Kidney (tissue), 22 donors: ENCODE measurements at places on chromosomes 1 and 21.

GRCh38 chr1:174204697-174205308, 45.5 kb downstream of the RABGAP1L start:
- DNase-seq, result no peak

GRCh38 chr21:15749082-15749860, 19.5 kb downstream of the USP25 start:
- DNase-seq, result no peak

DNA sequence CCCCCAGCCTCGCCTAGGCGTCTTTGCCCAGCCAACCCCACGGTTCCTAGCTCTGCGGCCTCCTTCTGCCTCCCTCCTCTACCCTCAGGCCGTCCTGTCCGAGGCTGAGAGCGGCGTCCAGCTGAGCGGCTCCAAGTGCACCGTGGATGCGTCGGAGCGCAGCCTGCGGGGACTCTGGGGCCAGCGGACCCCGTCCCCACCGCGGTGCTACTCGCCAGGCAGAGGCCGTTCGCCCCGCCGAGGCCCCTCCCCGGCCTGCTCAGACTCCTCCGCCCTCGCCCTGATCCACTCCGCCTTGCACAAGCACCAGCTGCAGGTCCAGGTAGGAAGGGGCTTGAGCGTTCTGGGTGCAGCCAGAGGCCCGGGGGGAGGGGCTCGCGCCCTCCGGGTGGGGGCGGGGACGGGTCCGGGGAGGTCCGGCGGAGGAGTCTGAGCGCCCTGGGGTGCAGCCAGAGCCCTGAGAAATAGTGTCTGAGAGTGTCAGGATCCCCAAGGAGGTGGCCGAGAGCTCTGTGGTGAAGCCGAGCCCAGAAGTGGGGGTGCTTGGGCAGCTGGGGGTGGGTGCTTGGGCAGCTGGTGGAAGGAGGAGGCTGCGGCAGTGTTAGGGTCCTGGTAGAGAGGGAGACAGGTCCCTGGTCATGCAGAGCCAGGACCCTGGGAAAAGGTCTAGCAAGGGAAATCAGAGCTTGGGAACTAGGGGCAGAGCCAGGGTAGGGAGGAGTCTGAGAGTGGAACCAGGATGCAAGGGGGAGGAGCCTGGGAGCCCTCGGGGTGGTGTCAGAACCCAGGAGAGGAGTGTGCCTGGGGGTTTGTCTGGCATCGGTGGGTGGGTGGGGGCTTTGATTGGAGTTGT, 3.2 kb upstream of the NBPF3 start:
- DNase-seq, result peak; percentile 57

GRCh38 chr21:36127977-36128376, 6.9 kb upstream of the CBR3 start:
- DNase-seq, result peak; percentile 11

DNA sequence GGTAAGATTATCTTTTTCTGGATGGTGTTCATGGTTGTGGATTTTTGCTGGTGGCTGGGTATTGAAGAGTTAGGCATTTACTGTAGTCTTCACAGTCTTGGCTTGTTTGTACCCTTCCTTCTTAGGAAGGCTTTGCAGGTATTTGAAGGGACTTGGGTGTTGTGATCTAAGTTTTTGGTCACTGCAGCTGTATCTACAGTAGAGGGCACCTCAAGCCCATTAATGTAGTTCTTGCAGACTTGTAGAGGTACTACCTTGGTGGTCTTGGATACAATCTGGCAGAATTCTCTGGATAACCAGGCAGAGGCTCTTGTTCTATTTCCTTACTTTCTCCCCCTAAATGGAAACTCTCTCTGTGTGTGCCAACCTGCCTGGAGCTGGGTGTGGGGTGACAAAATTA, 155.8 kb upstream of the BRINP3 start:
- no peak for DNase-seq
